Renal cortex interstitium (tissue), 15 donors: ENCODE measurements at places on chromosomes 5 and 9. TPM values are rescaled to one million over a fixed set of nuclear protein-coding genes. Genes with fewer than 3 reads are reported as not detected.

The PCA3 gene
- polyA plus RNA-seq = 0.83 TPM

DNA sequence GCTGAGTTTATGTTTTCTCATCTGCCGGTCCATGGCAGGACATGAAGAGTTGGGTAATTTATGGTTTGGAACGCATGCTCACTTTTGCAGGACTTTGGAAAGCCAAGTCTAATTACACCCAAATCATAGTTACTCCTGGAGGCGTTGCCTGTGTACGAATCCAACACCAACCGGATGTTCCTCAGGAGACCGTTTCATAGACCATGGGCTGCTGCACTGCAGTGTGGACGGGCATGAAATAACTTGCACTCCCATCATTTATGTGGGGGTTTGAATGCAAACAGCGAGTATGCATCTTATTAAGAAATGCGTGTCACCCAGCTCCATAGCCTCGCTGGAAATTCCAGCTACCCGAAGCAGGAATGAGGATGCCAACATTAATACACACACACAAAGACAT is 96.1 kb upstream of the IRX2 start:
- no peak for DNase-seq

The JAK2 gene
- polyA plus RNA-seq = 14.6 TPM

DNA sequence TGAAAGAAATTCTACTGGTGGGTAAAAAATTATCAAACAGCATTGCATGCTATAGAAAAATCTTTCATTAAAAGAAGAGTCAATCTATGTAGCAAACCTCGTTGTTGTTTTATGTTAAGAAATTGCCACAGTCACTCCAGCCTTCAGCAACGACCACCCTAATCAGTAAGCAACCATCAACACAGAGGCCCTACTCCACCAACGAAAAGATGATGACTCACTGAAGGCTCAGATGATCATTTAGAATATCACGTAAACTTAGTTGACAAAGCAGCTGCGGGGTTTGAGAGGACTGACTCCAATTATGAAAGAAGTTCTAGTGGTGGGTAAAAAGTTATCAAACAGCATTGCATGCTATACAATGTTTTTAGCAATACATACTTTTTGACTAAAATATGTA is 242.6 kb downstream of the DRD1 start:
- no peak for DNase-seq

The AP3B1 gene
- polyA plus RNA-seq = 61.2 TPM
